ENCODE measurements at places on chromosomes 2 and 18.
A peak's percentile ranks its signal among the peaks of the same experiment; 100 is the strongest.

DNA sequence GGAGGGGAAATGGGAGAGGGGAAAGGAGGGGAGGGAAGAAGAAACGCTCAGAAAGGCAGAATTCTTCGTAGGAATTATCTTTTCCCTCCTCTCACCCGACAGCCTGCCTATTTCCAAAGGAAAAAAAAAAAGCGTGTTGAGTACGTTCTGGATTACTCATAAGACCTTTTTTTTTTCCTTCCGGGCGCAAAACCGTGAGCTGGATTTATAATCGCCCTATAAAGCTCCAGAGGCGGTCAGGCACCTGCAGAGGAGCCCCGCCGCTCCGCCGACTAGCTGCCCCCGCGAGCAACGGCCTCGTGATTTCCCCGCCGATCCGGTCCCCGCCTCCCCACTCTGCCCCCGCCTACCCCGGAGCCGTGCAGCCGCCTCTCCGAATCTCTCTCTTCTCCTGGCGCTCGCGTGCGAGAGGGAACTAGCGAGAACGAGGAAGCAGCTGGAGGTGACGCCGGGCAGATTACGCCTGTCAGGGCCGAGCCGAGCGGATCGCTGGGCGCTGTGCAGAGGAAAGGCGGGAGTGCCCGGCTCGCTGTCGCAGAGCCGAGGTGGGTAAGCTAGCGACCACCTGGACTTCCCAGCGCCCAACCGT lies at the start of gene GAD1:
Gene GAD1 (plus strand): TSS at position 384 of the 589 bp plus-strand sequence. CDS start 1,705 bp downstream, outside the sequence.
- peak; percentile 81 for DNase-seq

- DNase-seq, result no peak
Observed at GRCh38 chr2:118845005-118845521, 2.4 kb downstream of the EN1 start.

GRCh38 chr2:173751245-173751975 lies 213.8 kb downstream of the SP3 start:
- DNase-seq, result no peak

DNA sequence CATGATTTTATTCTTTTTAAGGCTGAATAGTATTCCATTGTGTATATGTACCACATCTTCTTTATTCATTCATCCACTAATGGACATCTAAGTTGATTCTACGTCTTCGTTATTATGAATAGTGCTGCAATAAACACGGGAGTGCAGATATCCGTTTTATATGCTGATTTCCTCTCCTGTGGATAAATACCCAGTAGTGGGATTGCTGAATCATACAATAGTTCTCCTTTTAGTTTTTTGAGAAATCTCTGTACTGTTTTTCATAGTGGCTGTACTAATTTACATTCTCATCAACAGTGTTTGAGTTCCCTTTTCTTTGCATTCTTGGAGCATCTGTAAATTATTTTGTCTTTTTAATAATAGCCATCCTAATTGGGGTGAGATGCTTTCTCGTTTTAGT lies 114.5 kb downstream of the RGPD3 start:
- DNase-seq, result no peak

- no peak for DNase-seq
Observed at GRCh38 chr2:4898706-4899105, 793.5 kb upstream of the SOX11 start.

DNA sequence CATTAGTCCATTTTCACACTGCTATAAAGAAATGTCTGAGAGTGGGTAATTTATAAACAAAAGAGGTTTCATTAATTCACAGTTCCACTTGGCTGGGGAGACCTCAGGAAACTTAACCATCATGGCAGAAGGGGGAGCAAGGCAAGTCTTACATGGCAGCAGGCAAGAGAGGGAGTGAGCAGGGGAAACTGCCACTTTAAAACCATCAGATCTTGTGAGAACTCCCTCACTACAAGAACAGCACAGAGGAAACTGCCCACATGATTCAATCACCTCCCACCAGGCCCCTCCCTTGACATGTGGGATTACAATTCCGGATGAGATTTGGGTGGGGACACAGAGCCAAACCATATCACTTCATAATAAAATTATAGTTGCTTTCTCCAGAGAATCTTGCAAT lies 365.5 kb upstream of the ID2 start:
- DNase-seq, result no peak

DNA sequence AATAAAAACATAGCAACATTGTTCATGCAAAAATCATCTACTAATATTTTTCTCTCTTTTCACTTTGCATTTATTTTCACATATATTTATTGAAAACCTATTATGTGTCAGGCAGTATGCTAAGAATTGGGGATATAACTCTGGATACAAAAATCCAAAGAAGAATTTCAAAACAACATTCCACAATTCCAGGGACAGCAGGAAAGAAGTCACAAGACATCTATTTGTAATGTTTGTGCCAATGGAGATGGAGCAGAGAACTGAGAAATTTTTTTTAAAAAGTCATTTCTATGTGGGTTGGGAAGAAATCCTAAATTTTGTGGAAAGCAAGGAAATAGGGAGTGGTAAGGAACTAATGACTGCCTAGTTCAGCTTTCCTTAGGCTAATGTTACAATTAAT lies 128.6 kb upstream of the TLK1 start:
- DNase-seq, result no peak

- no peak for DNase-seq
Observed at GRCh38 chr2:20677301-20678085, 10.5 kb downstream of the GDF7 start.

DNA sequence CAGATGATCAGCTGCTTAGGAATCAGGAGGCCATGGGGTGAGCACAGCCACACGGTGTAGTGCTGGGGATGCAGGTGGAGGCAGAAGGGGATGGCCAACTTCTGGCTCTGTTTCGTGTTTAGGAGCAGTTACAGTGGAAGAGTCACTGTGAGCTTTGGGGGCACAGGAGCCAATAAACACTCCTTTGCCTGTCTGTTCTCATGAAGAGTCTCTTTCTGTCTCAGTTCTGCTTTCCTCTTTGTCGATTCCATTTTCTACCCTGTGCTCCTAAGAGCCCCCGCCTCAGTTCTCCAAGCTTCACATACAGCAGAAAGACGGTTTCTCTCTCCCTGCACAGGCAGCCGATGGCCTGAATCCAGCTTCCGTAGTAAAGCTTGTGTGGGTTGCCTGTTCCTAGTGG lies 21.0 kb upstream of the RRM2 start:
- DNase-seq, result no peak

Measured in SJSA1 (cell line).